Caudate nucleus (tissue), 63 donors: ENCODE measurements at places on chromosomes 2 and 18.

- no peak for DNase-seq
Observed at GRCh38 chr18:52749542-52749941, 409.5 kb downstream of the DCC start.

DNA sequence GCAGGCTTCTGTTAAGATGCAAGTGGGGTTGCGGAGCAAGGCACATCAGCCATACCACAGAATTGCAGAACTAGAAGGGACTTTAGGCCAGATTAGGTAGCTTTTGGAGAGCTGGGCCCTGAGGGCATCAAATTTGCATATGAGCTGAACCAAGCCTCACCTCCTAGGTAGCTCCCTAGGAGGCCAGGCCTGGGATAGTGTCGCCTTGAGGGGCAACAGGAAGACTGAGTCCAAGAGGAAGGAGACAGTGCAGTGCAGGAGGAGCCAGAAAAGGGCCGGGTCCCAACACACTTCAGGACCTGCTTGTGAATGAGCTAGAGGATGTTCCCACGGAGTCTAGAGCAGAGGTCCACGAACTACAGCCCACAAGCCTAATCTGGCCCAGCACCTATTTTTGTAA lies 98.7 kb downstream of the MAPK4 start:
- no peak for DNase-seq

- DNase-seq, result no peak
Observed at GRCh38 chr18:35137632-35138031, 96.4 kb downstream of the MAPRE2 start.

DNA sequence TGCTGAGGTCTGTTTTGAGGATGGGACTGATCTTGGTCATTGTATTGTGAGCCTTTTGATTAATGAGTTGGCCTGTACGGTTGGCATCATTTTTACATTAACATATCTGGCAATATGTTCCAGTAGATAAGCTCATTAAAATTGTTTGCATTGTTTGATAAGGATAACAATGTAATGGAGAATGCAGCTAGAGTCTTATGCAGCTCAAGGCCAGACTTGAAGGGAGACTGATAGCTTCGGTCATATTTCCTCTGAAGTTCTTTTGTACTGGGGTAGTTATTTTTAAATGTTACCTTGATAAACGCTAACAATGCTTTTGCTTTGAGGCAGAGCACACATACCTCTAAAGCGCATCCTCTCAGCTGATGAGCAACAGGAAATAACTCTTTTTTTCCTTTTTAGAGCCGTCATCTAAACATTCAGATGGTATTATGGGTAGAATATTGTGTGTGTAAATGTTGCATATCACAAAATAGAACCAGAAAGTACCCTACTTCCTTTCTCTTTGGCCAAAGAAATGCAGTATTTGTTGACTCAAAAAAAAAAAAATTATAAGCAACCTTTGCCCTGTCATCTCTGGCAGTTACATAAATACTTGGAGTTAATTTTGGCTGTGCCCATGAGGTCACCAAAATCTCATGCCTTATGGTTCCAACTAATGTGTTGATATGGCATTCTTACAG lies 1.3 kb downstream of the MAPRE2 start:
- DNase-seq, result no peak

- DNase-seq, result no peak
Observed at GRCh38 chr2:150705767-150706166, 218.3 kb upstream of the RND3 start.

DNA sequence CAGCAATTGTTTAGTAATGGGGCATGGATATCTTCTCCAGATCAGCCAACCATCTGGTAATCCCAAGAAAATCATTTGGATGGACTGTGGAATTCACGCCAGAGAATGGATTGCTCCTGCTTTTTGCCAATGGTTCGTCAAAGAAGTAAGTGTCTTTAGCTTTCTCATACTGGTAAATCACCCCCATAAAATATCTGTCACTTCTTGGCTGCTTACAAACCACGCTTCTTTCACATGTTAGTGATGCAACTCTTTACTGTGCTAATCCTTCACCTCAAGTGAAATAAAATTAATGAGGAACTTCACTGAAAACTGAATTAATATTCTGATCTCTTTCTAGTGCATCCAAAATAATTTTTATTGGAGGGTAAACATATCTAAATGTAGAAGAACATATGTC lies 18.9 kb downstream of the CPO start:
- DNase-seq, result no peak

DNA sequence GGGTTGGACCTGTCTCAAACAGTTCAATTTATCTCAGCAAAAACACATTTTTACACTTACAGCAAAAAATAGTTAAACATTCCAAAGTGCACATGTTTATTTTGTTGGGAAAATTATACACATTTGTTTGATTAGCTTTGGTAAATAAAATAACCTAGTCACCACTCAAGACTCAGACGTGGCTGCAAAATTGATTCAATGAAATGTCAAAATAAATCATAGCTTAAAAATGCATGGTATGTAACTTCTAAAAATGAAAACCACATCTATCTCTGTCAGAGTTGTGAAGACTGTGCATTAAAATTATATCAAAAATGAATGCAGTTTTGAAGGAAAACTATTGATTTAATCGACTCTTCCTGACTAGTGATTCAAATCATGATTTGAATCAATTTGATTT lies 56.7 kb downstream of the GALNT14 start:
- no peak for DNase-seq

- no peak for DNase-seq
Observed at GRCh38 chr2:113036763-113037162, 15.9 kb downstream of the IL36B start.

- no peak for DNase-seq
Observed at GRCh38 chr18:76353500-76353899, 141.5 kb downstream of the ZNF516 start.

- no peak for DNase-seq
Observed at GRCh38 chr2:229900012-229900411, 21.8 kb downstream of the TRIP12 start.

DNA sequence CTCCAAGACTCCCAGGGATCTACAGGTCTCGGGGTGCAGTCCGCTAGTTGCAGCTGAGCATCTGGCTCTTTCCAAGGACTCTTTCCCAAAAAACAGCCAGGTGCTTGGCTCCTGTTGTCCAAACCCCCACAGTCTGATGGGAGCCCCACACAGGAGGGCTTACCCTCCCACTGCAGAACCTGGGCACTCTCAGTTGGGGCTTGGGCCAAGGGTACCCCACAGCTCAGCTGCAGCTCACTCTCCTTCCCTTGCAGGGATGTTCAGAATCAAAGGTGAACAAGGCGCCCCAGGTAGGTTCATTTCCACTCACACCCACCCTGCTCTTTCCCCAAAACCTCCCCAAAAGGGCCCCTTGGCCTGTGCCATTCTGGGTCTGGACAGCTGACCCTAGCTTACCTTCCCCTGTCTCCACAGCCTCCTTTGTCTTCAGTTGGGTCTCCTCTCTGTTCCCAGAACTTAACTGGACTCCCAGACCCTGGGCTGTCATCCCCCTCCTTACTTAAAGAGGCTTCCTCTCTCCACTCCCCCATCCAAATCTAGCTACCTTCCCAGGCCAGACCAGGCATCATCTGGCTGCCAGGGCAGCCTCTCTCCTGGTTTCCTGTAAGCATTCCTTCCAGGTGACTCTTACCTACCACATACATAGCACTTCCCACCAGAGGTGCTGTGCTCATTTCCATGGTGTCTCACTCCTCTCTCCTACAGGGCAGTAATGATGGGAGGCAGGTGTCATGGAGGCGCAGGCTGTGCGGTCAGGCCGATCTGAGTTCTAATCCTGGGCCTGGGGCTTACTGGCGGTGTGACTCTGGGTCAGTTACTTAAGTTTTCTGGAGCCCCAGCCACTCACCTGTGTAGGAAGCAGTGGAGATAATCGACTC lies 29.5 kb downstream of the MARCO start:
- no peak for DNase-seq

- no peak for DNase-seq
Observed at GRCh38 chr2:70069049-70069448, 18.2 kb upstream of the PCBP1 start.
